EH (cell line): ENCODE measurements at places on chromosomes 11 and 22.

- no peak for DNase-seq
These were observed 1.2 kb upstream of the CDPF1 start for GRCh38 chr22:46251266-46251665.

DNA sequence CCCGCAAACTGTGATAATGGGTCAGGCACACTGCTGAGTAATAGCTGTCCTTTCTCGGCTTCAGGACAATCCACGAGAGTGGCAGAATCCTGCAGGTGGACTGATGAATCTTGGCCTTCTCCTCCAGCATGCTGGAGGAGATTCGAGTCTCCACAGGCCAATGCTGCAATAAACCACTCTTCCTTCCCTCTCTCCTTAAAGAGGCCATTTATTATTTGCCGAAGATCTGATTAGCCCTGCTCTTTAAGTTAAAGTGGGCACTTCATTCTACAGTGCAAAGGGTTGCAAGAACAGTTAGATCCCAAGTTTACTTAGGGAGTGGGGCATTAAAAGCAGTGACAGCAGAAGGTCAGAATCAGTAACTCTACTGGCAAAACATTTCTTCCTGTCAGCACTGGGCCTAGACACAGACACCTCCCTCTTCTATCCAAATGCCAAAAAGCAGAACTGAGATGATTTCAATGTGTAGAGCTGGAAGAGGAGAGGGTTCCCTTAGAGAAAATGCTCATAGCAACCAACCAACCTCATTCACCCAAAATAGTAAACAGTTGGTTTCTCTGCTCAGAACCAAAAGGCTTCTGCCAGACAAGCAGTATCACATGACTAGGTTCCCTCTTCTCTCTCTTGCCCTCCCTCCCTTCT is 121.7 kb downstream of the SGSM3 start:
- peak; percentile 60 for DNase-seq

GRCh38 chr11:18490319-18490718 is 34.7 kb downstream of the LDHAL6A start:
- DNase-seq = peak; percentile 7

GRCh38 chr22:27857443-27857842 is 55.9 kb upstream of the MN1 start:
- peak; percentile 86 for DNase-seq

- DNase-seq = peak; percentile 92
These were observed 9.8 kb upstream of the EIF3F start for GRCh38 chr11:7977232-7977917.

DNA sequence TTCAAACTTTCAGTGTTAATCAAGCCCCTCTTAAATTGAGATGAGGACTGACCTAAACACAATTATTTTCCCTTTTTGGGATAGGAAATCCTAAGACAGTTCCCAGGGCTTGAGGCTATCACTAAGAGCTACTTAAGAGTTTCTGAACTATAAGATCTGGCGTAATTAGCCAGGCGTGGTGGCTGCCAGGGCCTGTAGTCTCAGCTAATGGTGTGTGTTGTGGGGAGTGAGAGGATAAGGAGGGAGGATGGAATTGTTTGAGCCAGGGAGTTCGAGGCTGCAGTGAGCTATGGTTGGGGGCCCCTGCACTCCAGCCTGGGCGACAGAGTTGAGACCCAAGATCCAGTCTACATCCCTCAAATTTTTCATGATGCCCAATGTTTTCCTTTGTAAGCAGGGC is 23.5 kb upstream of the EXPH5 start:
- no peak for DNase-seq

- DNase-seq = peak; percentile 30
These were observed 22.2 kb upstream of the CTSD start for GRCh38 chr11:1785749-1786413.

DNA sequence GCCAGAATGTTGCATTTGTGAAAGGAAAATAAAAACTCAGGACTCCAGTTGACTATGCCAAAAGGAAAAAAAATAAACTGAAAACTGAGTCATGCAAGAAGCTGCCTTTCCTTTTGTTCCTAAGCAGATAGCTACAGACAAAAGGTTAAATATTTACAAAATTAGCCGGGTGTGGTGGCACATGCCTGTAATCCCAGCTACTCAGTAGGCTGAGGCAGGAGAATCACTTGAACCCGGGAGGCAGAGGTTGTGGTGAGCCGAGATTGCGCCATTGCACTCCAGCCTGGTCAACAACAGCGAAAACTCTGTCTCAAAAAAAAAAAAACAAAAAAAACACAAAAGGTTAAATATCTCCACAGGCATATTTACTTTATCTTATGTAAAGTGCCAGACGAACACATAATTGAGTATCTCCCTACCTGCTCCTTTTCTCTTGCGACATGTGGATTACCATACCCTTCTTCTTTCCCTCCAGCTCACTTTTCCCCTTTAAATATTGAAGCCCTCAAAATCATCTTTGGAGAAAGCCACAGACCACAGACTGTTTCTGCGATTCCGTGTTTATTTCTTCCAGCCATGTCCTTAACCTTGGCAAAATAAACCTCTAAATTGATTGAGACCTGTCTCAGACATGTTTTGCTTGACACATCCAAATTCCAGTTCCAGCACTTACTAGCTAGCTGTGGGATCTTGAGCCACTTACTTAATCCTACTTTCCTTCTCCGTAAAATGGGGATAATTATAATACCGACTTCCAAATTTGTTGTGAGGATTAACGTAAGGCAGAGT is 2.3 kb upstream of the SMPD1 start:
- DNase-seq = peak; percentile 55

DNA sequence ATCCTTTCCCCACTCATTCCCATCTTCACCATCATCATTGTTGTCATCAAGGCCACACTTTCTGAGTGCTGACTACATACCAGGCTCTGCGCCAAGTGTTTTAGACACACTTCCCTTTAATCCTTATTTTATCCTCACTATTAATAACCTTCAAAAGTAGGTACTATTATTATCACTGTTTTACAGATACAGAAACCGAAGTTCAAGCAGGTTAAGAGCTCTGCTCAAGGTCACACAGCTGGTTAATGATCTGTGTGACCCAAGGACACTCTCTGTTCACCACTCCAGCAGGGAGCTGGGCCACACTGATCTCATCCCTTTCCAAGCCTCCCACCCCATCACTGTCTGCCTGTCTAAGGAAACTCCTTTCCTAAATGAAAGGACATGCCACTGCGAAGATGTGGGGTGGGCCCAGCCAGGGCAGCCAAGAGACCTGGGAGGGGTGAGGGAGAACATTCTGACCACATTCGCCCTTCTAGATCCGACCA is 17.2 kb upstream of the TSKU start:
- peak; percentile 44 for DNase-seq

GRCh38 chr22:17436981-17437412 is 67.7 kb downstream of the CECR2 start:
- DNase-seq = no peak

- no peak for DNase-seq
These were observed 217.5 kb upstream of the E2F8 start for GRCh38 chr11:19458231-19458630.

DNA sequence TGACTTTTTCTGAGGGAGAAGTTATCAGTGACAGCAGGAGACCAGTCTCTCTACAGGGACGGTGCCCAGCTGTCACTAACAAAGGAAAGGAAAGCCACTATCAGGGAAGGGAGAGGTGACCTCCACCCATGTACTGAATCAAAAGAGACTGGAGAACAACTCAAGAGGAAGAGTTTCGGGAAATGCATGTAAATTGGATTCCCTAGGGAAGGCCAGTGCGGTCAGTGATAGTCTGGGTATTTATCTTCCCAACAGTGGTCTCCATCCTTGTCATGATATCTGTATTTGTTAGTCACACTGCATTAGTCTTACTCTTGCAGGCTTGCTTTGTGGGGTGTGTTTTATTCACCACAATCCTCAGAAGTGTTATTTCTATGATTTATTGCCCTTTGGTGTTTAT is 193.4 kb upstream of the KIRREL3 start:
- DNase-seq = no peak

DNA sequence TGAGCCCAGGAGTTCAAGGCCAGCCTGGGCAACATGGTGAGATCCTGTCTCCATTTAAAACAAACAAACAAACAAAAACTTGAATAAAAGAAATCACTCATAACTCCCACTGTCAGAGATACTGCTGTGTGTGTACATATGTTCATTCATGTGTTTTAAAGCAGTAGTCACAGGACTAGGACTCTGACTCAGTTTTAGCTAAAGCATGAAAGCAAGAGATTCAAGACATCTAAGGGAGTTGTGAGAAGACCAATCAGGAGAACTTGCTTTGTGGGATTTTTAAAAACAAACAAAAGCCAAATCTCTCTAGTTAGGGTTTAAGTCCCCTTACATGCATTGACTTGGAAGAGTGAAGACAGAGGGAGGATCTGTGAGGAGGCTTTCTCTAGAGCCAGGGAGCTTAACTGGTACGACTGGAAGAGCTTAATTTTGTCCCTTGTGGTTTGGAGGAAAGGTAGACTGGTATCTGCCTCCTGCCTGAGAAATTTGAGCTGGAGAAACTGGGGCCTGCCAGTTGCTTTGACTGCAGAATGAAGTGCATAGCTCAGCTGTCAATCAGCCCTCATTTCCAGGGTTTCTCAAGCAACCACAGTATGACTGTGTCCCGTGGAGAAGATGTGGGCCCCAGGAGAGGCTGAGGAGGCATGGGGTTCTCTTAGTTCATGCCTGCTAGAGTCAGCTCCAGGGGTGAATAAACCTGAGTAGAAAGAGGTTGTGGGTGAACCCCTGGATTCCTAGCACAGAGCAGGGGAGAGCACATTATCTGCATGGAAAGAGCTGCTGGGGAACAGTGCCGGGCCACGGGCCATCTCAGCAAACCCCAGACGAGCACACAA is 30.6 kb downstream of the EXPH5 start:
- peak; percentile 16 for DNase-seq

DNA sequence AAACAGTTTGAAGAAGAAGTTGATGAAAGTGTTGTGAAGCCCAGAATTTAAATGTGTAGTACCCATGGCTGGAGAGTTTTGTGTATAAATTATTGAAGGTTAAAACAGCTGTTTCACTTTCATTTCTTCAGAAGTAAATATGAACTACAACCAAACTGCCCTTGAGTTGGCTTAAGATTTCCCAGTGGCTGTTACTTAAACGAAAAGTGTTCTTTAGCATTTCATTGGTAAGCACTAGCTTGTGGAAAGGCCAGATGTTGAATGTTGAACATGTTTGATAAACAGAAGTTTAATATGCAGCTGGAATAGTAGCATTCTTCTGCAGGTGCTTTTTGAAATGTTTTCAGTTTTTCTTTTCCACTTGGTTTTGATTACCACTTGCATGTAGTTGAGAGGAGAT is 83.2 kb upstream of the TNRC6B start:
- no peak for DNase-seq

GRCh38 chr11:28231475-28231874 is 123.3 kb downstream of the METTL15 start:
- DNase-seq = peak; percentile 47

DNA sequence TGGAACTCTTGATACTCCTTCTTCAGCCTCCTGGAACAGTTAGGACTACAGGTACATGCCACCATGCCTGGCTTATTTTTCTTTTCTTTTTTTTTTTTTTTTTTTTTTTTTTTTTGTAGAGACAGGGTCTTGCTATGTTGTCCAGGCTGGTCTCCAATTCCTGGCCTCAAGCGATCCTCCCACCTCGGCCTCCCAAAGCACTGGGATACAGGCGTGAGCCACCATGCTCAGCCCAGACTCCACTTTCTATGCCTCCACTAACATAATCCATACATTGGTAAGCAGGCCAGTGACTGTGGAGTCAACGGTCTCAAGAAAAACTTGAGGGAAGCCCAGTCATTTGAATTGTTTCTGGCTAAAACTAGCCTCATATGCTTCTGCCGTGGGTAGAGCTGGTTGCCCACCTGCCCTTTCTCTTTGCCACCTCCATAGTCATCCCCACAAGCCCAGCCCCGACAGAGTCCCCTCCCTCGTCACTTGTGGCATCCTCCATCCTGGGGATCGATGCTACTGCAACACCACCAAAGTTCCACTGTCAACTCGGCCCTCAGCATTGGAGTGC is 2.4 kb downstream of the SCN2B start:
- no peak for DNase-seq

DNA sequence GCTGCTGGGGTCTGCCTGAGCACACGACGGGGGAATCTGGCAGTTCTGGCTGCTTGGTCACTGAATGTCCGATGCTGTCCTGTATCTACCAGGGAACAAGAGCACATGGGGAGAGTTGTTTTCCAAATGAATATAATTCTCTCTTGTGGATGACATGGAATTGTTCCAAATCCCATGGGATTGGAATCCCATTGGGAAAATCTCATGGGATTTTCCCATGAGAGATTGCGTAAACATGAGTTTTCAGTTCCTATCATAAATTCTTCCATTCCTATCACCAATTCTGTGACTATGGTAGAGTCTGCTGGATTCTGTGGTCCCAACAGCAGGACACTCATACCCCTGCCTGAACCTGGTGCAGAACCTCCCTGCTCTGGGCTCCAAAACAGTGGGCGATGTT is 35.6 kb upstream of the IGLL5 start:
- no peak for DNase-seq

GRCh38 chr22:38788021-38788816 is 5.7 kb downstream of the DNAL4 start:
- DNase-seq = peak; percentile 96

GRCh38 chr11:66070604-66071380 is 720 bp downstream of the PACS1 start:
- DNase-seq = peak; percentile 55

DNA sequence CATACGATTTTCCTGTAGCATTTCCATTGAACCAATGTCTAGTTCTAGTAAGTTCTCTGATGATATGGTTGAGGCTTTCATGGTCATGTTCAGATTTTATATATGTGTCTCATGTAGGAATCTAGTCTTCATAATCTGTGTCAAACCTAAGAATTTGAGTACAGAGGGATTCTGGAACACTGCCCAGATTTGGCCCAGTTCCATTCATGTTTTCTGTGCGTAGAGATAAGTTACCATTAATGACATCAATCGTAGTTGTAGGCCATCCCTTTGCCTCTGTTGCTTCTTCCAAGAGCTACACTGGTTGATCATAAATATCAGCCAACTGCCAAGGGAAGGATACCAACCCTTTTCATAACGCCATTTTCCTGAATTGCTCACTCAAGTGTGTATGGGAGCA is 23.3 kb downstream of the ST3GAL4 start:
- no peak for DNase-seq

DNA sequence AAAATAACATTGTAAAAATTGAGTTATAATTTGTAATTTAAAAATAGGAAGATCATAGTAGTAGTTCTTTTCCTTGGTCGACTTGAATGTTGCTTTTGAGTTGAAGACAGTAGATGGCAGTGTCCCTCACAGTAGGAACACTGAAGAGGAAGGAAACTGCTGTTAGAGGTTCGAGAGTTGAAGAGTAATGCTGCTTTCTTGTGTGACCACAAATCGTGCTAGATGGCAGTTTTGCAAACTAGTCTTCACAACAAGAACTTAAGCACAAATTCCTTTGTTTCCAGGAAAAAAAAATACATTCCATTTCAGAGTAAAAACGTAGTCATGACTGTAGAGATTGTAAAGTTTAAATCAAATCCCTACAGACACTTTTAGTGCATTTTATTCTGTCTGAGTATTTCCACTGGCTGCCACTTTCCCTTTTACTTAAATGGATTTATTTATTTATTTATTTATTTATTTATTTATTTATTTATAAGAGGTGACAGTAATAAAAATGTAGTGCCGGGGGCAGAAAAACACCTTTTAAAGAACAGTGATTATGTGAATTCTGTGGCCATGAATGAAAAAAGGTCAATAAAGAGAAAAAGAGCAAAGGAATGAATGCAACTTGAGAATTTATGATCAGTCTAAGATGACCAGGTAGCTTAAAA is 54.6 kb downstream of the SPECC1L start:
- peak; percentile 98 for DNase-seq
